ENCODE measurements at places on chromosomes 1 and 21. TPM values are rescaled to one million over a fixed set of nuclear protein-coding genes. Genes with fewer than 3 reads are reported as not detected.

Gene RAB25
- total RNA-seq = 0.19 TPM

Gene CDC42
- 384 TPM for total RNA-seq

Gene SHE
- not detected for total RNA-seq

Gene SPOCD1
- 3.6 TPM for total RNA-seq

Gene IL12RB2
- not detected for total RNA-seq

Gene RGS13
- total RNA-seq = not detected

Gene BCL2L15
- not detected for total RNA-seq

Gene RHCE
- not detected for total RNA-seq

Gene PGD
- total RNA-seq = 119 TPM

Gene CCNL2
- 46.0 TPM for total RNA-seq

Gene ADGRB2
- total RNA-seq = 3.5 TPM

Gene UBE2U
- total RNA-seq = 0.17 TPM

Gene LAPTM5
- total RNA-seq = 0.10 TPM

Measured in H4 (cell line).